CD14-positive monocyte (primary cell): ENCODE measurements at places on chromosomes 2 and 18.

- no peaks in the 10 kb centered on the region for H3K27me3 ChIP-seq
- H3K4me1 ChIP-seq, result peaks cover 25% of the 10 kb centered on the region
- no peak for DNase-seq
- no peak overlapping the region for H3K27ac ChIP-seq
- H3K4me3 ChIP-seq, result no peak overlapping the region
Observed at GRCh38 chr2:136164280-136164776, 46.4 kb upstream of the CXCR4 start.

DNA sequence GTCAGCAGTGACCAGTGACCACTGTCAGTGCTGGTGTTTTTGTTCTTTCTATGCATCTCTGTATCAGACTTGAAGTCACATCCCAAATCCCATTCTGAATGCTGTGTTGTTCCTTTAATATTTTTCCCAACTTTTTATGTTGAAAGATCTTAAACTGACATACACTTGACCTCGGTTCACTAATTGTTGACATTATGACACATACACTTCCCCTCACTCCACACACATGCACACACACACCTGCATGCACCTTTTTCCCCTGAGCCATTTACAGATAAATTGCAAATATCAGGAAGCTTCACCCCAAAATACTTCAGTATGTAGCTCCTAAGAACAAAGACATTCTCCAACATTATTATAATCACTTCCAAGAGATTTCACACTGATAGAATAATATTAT lies 62.4 kb downstream of the CFAP221 start:
- H3K27ac ChIP-seq, result no peak overlapping the region
- no peaks in the 10 kb centered on the region for H3K36me3 ChIP-seq
- peaks cover 4% of the 10 kb centered on the region for H3K27me3 ChIP-seq
- H3K4me1 ChIP-seq, result no peaks in the 10 kb centered on the region

GRCh38 chr2:198144660-198145059 lies 340.3 kb downstream of the PLCL1 start:
- no peak overlapping the region for H3K27ac ChIP-seq
- H3K4me3 ChIP-seq, result no peak overlapping the region
- no peak for DNase-seq
- no peaks in the 10 kb centered on the region for H3K4me1 ChIP-seq
- H3K27me3 ChIP-seq, result no peaks in the 10 kb centered on the region
- no peaks in the 10 kb centered on the region for H3K36me3 ChIP-seq

GRCh38 chr2:144914622-144915318 lies 394.9 kb upstream of the ZEB2 start:
- no peak overlapping the region for H3K27ac ChIP-seq
- DNase-seq, result no peak
- H3K4me1 ChIP-seq, result no peaks in the 10 kb centered on the region
- H3K4me3 ChIP-seq, result no peak overlapping the region
- H3K36me3 ChIP-seq, result no peaks in the 10 kb centered on the region
